ENCODE measurements at places on chromosomes 3 and 15.
A peak's percentile ranks its signal among the peaks of the same experiment; 100 is the strongest.

- DNase-seq = no peak
These were observed 474.9 kb upstream of the GOLIM4 start for GRCh38 chr3:168570404-168571155.

GRCh38 chr3:30440880-30441279 is 165.5 kb upstream of the TGFBR2 start:
- DNase-seq = peak; percentile 89

GRCh38 chr15:87703327-87704111 is 553.0 kb downstream of the NTRK3 start:
- no peak for DNase-seq

DNA sequence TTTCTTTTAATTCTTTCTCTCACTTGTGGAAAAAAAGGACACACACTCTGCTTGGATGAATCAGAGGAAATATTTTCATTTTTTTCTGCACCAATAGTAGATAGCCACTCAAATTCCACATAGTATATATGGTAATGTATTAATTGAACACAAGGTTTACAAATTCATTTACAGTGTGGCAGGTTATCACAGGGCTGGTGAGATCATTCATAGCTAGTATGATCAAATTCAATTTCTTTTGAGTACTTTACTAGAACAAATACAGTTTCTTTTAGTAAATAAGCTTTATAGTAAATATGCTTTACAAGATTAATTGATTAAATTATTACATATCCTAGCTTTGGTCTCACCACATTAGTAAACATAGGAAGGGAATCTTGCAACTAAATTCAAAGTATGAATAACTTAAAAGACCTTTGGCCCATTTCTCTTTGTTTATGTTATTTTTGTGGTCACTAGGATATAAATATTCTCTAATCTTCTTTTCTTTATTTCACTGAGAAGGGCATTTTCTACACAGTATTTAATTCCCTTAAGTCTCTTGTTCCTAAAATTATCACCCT is 40.1 kb upstream of the PARP14 start:
- DNase-seq = no peak

GRCh38 chr3:185943760-185944106 is 5.9 kb upstream of the TRA2B start:
- no peak for DNase-seq

GRCh38 chr3:79310016-79310415 is 457.8 kb downstream of the ROBO1 start:
- DNase-seq = no peak

- no peak for DNase-seq
These were observed 141.5 kb downstream of the MCTP2 start for GRCh38 chr15:94372821-94373220.

DNA sequence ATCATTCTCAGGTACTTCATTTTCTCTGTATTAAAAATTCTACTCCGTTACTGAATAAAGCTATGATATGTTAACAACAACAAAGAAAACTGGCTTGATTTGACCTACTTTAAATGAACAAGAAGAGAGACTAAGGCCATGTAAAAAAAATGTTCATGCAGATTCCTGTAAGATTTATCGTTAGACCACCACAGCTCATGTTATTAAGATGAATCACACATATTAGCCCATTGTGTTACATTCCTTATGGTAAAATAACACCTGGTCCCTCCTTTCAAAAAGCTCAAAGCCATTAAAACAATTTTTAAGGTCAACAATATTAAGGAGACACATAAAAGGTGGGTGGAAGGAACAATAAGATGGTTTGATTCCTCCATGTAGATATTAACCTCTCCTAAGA is 6.3 kb downstream of the THOC7 start:
- peak; percentile 52 for DNase-seq

DNA sequence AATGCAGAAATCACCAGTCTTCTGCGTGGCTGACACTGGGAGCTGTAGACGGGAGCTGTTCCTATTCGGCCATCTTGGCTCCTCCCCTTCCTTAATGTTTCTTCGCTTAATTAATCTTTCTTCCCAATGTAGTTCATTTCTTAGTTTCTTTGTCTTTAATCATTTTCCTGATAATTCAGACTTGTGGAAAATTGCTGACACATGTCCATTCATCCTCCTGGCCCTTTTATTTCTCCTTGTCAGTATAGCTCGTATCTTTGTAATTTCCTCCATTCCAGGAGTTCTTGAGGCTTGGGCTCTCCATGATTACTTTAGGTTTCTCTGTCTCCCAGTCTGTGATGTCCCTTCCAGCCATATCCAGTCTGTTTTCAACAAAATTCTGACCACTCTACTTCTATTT is 98.7 kb downstream of the UBE2E2 start:
- no peak for DNase-seq

GRCh38 chr3:187889601-187890404 is 144.5 kb upstream of the BCL6 start:
- DNase-seq = no peak

DNA sequence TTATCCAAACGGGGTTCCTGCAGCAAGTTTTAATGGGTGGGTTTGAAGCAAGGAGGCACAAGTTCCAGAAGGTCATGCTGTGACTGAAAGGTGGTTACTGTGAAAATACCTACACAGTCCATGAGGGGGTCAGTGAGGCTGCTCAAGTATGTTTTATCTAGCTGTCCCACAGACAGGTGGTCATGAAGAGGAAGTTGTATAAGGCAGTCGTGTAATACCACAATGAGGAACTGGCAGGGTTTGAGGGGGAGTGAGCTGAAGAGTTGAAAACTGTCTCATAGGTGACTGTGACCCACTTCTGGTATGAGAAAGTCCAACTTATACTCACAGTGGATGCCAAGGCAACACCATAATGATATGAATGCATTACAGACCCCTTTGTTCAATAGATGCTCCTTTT is 856.8 kb downstream of the OTOL1 start:
- DNase-seq = no peak

DNA sequence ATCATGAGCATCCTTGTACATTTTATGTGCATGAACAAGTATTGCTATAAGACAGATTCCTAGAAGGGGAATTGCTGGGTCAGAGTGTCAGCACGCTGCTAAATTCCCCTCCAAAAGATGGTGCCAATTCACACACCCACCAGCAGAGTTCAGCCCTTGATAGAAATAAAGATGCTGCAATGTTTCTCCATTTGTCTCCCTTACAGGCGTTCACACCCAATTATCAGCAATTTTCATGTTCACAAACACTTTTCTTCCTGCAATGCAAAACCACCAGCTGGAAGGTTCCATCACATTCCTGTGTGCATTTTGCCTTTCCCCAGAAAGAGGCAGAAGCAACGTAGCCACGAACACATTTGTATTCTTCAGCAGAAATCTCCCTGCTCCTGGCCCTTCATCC is 3.3 kb upstream of the TAMM41 start:
- DNase-seq = no peak

DNA sequence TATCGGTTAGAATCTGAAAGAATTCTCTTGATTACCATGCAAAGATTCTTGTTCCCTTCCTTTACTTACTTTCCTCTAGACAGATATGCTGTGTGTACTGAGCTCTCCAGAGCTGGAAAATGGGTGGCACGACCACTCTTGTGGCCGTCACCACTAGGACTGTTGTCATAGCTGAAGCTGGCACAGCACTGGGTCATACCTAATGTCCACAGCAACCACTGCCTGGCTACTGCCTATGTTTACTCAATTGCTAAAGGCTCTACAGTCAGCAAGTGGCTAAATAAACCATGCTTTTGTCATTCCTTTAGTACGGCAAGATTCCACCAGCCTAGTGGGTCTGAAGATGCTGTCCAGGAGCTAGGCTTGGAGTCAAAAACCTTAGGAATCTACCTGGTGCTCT is 1643.0 kb downstream of the OTOL1 start:
- DNase-seq = no peak

DNA sequence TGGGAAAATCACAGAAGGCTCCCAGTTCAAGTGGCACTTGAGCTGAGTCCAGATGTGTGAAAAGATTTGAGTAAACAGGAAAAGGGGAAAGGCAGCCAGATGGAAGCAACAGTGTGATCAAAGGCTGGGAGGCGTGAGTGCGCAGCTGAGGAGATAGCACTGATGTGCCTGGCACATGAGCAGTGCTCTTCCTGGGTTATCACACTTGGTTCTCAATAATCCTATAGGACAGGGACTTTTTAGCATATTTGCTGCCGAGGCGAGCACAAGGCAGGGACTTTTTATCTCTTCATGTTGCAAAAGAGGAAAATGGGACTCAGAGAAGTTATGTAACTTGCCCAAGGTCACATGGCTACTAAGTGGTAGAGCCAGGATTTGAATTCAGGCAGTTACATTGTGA is 39.6 kb downstream of the CORO2B start:
- no peak for DNase-seq

- no peak for DNase-seq
These were observed 285.4 kb downstream of the CNTN3 start for GRCh38 chr3:74329096-74329495.

DNA sequence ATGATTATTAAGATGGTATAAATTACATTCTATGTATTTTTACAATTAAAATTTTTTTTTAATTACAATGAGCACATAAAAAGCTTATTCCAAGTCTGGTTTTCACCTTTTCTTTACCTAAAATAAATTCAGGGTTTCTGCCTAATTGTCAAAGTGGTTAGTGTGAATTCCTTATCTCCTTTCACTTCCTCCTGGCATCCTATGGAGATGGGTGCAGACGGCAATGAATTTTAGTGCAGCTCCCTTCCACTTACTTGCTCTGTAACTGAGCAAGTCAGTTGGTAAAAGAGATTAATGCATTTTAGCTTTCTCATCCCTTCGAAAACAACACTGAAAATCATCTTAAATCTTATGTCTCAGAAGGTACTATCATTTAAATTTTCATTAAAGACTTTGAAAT is 13.1 kb downstream of the HDGFL3 start:
- DNase-seq = no peak

GRCh38 chr15:99481113-99481950 is 84.5 kb upstream of the MEF2A start:
- DNase-seq = no peak

DNA sequence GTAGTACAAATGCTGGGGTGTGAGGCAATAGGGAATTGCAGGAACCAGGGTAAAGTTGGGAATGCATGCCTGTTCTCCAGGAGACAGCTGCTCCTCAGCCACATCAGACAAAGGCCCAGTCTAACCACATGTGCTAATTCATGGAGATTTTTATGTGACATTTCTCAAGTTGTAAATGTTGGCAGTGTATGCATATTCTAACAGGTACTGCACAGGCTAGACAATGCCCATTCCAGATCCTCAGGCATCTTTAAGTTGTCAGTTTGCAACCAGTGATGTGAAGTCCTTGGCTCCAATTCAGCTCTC is 84.9 kb downstream of the EEFSEC start:
- no peak for DNase-seq

GRCh38 chr15:99408236-99409096 is 157.2 kb downstream of the LRRC28 start:
- peak; percentile 32 for DNase-seq

DNA sequence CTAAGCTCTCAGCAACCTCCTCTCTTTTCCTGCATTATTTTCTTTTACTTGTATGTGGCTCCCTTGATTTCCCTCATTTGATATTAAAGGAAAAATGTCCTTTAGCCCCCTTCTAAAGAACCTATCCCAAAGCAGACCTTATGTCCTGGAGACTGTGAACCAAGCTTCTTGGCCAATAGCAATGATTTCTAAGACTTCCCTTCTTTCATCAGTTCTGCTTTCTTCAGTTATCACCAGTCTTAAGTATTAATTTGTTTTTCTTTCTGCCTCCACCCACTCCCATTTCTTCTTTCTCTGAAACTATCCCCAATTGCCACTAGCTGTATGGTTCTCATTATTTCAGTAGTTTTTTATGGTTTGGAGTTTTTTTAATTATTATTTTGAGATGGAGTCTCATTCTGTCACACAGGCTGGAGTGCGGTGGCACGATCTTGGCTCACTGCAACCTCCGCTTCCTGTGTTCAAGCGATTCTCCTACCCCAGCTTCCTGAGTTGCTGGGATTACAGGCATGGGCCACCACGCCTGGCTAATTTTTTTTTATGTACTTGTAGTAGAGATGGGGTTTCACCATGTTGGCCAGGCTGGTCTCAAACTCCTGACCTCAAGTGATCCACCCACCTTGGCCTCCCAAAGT is 12.1 kb downstream of the TMOD3 start:
- no peak for DNase-seq

DNA sequence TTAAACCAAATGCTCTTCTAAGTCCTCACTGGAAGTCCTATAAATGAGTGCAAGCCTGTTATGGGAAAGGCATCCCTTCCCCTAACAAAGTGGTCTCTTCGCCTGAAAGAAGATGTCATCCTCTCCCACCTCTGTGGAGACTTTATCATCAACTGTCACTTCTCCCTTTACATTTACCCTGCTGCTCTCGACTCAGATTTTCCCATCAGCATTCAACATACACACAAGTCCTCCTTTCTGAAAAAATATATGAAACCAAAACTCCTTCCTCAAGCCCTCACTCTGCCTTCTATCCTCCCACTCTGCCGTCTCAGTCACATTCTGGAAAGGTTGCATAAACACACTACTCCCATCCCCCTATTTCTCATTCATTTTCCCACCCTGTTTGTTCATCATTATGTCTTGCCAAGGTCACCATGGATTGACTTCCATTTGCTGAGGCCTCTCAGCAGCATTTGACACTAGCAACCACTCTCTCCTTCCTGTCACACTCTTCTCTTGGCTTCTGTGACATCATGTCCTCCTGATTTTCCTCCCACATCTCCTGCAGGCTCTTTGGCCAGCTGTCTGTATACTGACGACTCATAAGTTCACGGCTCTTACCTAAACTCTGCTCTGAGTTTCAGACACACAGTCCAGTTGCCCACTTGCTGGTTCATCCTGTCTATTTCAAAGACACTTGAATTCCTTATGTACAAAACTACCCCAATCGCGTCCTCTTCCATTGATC is 70.3 kb upstream of the SMAD3 start:
- DNase-seq = no peak

GRCh38 chr15:56038707-56039106 is 45.3 kb upstream of the NEDD4 start:
- DNase-seq = no peak

- no peak for DNase-seq
These were observed 354.2 kb upstream of the BCHE start for GRCh38 chr3:166191411-166191810.

- DNase-seq = no peak
These were observed 280.7 kb downstream of the NFKBIZ start for GRCh38 chr3:102129760-102130608.

DNA sequence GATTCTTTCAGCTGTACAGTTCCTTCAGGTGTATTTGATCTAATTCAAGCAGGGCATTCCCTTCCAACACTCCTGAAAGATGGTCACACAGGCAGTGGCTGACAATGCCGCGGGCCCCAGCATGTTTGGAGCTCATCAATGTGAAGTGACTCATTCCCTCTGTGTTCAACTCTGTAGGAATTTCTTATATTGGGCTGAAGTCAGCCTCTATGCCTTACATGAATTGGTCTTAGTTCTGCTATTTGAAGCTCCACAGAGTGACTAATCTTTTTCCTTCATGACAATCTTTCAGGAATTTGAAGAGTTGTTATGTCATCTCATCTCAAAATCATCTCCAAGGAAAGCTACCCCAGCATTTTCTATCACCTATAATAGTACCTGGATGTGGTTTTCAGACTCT is 142.5 kb upstream of the C2CD4B start:
- DNase-seq = no peak
